ENCODE measurements at places on chromosomes 12 and 14.

DNA sequence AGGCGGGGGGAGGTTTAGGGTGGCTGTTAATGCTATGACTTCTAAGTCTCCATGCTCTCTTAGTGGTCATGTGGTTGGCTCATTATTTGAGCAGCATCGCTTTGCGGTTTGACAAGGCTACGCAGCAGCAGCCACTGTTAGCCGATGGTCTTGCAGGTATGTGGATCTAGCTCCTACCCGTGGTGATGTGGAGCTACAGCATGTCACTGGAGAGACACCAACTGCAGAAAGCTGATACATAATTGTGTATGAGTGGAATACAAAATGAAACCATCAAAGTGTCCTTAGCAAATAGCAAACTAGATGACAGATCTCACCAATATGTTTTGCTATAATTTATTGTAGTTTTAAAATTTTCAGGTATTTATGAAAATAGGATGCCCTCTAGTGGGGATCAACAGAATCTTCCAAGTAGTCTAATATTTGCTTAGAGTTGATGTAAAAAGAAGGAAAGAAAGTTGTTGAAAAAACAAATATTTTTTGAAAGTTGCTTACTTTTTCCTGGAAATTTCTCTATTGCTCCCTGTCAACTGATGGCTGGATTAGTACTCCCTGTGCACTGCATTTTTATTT, 94.9 kb downstream of the NAV3 start:
- DNase-seq, result peak; percentile 95

- peak; percentile 76 for DNase-seq
Observed at GRCh38 chr12:31582155-31582554, 8.8 kb downstream of the DENND5B start.

DNA sequence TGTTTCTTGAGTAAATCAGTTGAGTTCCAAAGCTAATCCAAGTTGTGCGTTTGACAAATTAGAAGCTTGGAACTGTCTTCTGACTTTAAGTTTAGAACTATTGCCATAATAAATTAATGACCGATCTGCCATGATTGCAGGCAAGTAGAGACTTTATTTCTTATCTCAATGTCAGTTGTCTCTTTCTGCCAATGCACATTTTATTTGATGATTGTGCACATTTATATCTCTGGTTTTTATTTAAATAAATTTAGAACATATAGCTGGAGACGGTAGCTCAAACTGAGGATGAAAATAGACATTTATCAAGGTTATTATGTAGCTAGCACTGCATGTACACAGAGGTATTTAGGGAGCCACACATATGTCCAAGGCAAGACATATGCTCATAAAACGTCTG, 34.1 kb downstream of the SLCO1B1 start:
- DNase-seq, result no peak

DNA sequence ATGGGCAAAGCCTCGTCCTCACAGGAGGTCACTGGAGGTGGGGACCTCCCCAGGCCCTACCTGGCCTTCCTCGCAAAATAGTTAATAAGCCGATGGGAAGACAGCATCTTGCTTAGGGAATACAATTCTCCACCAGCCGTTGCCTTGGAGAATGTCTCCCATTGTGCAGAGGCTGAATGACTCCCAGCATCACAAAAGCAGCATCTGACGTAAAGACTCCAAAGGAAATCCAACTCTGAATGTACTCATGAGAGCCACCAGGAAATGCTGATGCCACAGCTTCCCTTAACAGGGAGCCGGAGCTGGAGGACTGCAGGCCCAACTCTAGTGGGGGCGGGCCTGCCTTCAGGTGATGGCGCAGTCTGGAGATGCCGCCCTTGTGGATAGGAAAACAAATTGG, 15.5 kb downstream of the CCDC63 start:
- DNase-seq, result no peak

- no peak for DNase-seq
Observed at GRCh38 chr12:115013236-115013981, 329.4 kb upstream of the TBX3 start.

GRCh38 chr12:81644503-81644902, 114.6 kb downstream of the PPFIA2 start:
- DNase-seq, result peak; percentile 4

DNA sequence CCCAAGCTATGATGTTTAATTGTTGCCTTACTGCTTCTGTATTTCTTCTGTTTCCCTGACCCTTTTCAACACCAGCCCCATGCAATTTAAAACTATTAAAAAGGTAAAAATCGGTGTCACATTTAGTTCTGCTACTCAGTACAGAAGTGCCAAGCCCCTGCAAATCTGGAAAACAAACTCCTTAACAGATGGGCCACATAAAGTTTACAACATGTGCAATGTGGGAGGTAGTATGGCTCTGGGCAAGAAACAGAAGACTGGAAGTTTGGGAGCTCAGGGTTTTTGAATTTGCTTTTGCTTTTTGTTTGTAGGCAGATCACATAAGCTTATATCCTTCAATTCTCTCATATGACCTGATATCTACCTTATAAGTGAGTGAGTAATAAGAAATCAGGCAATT, 404.0 kb upstream of the ATP2B1 start:
- no peak for DNase-seq

DNA sequence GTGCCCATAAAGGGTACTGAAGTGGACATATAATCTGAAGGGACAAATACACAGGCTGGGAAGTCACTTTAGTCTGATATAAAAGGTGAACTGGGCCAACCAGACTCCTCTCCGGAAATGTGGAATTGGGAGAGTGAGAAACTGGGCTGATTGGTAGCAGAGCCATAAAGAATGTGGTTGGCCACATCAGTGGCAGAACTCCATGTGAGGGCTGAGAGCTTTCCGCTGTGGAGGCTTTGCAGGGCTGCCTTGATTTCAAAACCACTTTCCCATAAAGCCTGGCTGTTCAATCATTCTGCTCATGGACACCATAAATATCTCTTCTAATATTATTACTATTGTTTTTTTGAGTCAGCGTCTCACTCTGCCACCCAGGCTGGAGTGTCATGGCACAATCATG, 220.3 kb downstream of the MON2 start:
- DNase-seq, result peak; percentile 63

GRCh38 chr12:110661337-110661972, 27.5 kb downstream of the HVCN1 start:
- DNase-seq, result no peak

DNA sequence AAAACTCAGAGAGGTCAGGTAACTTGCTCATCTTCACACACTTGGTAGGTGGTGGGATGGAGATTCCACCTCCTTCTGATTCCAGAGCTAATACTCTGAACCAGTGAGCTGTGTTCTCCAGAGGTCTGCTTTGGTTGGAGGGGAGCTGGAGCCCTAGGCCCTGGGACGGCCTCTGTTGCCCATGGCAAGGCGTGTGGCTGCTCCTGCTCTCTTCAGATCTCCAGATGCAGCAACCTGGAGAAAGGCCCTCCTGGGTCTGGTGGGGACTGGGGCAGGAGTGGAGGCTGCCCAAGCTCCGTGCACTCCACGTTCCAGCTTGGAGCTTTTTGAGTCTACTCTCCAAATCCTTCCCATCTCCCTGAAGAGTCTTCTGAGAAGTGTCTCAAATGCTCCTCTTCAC, 10.7 kb downstream of the CCND2 start:
- no peak for DNase-seq

DNA sequence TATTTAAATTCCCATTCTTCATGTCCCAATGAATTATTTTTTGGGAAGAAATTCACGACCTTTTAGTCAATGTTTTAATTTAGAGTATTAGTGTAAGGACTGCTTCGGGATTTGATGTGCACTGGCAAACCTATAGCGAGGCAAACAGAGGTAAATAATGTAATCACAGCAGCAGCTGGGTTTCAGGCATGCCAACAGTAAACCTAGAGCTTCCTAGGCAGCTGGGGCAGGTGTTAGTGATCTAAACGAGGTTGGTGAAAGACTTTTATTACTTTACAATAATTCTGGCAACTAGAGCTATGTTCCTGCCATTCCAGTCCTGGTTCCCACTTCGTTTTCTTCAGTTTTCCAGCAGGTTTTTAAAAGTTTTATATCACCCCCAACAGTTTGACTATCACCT, 1036.4 kb upstream of the FOXG1 start:
- no peak for DNase-seq

- DNase-seq, result peak; percentile 55
Observed at GRCh38 chr12:98646294-98647090, 1.4 kb downstream of the APAF1 start.

DNA sequence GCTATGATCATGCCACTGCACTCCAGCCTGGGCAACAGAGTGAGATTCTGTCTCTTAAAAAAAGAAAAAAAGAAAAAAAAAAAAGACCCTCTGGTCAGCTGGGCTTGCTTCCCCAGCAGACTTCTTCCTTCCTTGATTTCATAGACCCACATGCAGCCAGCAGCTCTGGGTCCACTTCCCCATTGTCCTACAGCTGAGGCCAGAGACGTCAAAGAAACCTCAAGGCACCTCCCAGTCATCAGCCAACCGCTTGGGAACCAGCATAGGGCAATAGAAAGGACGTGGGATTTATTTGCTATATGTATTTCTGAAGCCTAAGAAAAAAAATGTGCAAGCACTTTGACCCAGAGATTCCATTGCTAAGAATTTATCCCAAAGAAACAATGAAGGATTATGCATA, 35.4 kb upstream of the SPPL3 start:
- DNase-seq, result no peak

GRCh38 chr14:68928770-68929550, 50.1 kb downstream of the ACTN1 start:
- DNase-seq, result no peak

DNA sequence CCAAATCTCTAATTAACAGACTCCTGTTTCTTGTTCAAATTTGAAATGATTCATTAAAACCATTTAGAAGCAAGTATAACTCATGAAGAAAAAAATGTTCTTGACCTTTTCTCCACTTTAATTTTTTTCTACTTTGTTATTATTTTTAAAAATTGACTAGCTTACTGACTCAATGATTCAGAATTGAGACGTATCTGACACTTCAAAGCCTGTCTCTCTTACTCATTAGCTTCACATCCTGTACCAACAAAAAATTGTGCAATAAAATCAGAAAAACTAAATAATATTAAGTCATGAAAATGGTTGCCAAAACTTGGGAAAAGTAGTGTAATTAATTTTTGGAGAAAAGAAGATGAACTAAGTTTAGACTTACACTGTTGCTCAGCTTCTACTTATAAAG, 331.2 kb downstream of the SLC16A7 start:
- DNase-seq, result peak; percentile 44

- DNase-seq, result no peak
Observed at GRCh38 chr12:6440391-6440790, 4.4 kb upstream of the CD27 start.

DNA sequence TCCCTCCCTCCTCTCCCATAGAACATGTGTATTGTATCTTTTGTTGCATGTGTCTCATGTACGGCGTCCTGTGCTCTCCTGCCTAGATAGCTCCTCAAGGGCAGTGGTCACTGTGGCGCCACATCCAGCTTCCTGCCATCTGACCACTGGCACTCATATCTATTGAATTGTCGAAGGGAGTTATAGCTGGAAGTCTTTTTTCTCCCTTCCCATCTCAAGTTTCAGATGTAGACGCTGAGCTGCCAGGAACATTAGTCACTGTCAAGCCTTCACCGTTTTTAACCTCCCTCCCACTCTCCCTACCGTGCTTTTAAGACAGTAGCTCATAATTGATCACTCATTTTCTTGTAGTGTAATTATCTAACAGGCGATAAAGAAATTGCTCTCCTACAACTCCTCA, 33.0 kb downstream of the MTHFD1 start:
- DNase-seq, result peak; percentile 88

DNA sequence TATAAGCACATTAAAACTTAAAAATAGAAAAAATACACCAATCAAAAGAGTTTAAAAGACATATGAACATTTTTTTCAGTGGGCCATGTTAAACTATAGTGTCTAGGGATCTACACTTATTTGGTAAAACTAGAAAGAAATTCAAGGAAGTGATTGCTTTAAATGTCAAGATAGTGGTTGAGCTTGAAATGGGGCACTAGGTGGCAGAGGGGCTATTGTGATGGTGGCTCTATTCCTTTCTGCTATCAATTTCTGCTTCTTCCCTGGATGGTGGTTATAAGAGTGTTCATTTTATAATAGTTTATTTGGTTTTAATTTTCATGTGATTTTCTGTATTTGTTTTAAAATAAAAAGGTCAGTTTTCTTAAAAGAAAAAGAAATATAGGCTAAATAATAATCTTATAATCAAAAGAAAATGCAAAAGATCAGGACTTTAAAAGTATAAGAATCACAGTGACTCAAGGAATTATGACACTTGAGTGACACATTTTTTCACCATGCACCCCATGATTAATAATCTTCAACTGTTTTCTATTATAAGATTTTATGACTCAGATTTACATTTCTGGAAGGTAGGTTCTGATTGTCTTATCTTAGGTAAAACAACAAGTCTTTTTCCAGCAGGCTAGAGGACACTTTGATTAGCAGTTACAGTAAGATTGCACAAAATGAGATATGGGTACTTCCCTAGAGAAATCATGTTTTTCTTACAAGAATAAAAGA, 137.5 kb downstream of the FSCB start:
- no peak for DNase-seq

DNA sequence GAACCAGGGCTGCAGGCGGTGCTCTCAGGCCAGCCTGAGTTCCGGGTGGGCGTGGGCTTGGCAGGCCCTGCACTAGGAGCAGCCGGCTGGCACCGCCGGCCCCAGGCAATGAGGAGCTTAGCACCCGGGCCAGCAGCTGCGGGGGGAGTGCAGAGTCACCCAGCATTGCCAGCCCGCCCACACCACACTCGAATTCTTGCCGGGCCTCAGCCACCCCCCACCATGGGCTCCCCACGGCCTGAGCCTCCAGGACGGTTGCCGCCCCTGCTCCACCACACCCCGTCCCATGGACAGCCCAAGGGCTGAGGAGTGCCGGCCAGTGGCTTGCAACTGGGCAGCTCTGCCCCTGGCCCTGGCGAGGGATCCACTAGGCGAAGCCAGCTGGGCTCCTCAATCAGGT, 453.4 kb downstream of the TMTC2 start:
- DNase-seq, result no peak

- no peak for DNase-seq
Observed at GRCh38 chr14:22739423-22739822, 27.1 kb upstream of the OXA1L start.

GRCh38 chr14:76268700-76269099, 107.2 kb upstream of the ESRRB start:
- no peak for DNase-seq

DNA sequence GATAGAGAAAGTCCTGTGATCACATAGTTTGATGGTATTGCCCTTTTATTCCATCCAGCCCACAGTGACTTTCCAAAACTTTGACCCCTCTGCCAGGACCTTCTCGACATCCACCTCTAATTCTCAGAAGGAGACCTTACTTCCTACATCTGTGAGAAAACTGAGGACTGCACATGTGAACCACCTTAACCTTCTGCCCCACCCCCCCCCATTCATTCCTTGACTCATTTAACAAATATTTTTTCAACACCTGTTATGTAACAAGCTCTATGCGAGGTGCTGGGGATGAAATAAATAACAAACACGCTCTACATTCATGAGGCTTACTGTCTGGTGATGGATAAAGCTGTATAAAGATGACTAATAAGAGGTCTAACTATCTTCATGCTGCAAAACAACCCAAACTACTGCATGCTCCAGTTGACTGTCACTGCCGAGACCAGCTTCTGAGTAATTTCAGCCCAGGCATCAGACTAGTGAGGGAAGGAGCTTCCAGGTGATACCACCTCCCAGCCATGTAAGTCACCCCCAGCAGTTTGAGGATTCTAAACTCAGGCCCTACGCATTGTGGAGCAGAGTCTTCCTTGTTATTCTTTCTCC, 1.9 kb upstream of the HAL start:
- no peak for DNase-seq

- peak; percentile 51 for DNase-seq
Observed at GRCh38 chr14:35435177-35435576, 30.6 kb upstream of the NFKBIA start.

- peak; percentile 81 for DNase-seq
Observed at GRCh38 chr12:88896958-88897357, 316.7 kb upstream of the KITLG start.

GRCh38 chr12:88141425-88141773, 489 bp downstream of the CEP290 start:
- no peak for DNase-seq
